ENCODE measurements at places on chromosomes 1 and 21. TPM values are rescaled to one million over a fixed set of nuclear protein-coding genes. Genes with fewer than 3 reads are reported as not detected.

GRCh38 chr1:195867638-195868037 is 740.6 kb downstream of the KCNT2 start:
- H3K27ac ChIP-seq: no peak overlapping the region
- no peaks in the 10 kb centered on the region for H3K27me3 ChIP-seq
- no peaks in the 10 kb centered on the region for H3K4me1 ChIP-seq
- no peak for DNase-seq
- H3K36me3 ChIP-seq: no peaks in the 10 kb centered on the region

TRIM67 gene
- total RNA-seq: not detected

GRCh38 chr1:186633116-186633515 is 47.1 kb downstream of the PTGS2 start:
- no peaks in the 10 kb centered on the region for H3K27me3 ChIP-seq
- H3K36me3 ChIP-seq: no peaks in the 10 kb centered on the region
- H3K4me3 ChIP-seq: no peak overlapping the region
- no peak overlapping the region for H3K27ac ChIP-seq
- no peak for DNase-seq
- H3K4me1 ChIP-seq: no peaks in the 10 kb centered on the region

- peaks cover 34% of the 10 kb centered on the region for H3K4me1 ChIP-seq
- H3K27me3 ChIP-seq: peaks cover 21% of the 10 kb centered on the region
- H3K4me3 ChIP-seq: no peak overlapping the region
- no peak overlapping the region for H3K27ac ChIP-seq
- peaks cover 3% of the 10 kb centered on the region for H3K36me3 ChIP-seq
These were observed 57.3 kb downstream of the RHOU start for GRCh38 chr1:228792601-228793000.

DNA sequence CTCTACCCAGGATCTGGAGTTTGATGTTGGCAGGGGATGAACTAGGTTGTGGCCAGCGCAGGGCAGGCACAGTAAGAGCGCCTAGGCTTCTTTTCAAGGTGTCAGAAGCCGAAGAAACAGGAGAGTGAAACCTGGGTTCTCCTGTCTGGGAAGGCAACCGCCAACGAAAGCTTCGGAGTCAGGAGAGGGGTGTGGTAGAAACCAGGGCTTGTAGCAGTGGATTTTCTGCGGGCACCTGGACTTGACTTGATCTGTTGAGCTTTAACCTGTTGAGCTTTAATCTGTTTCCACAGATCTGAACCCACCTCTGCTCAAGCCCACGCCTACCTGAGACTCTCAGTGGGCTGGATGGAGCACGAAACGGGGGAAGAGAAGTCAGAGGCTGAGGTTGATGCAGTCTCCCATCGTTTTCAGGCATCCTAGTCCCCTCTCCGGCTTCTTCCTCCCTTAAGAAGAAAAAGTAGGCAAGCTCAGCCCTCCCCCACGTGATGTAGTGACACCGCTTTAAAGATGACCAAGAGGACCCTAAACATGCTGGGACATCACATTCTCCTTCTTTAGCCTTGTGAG is 9.3 kb downstream of the HLX start:
- H3K4me1 ChIP-seq: no peaks in the 10 kb centered on the region
- H3K4me3 ChIP-seq: no peak overlapping the region
- DNase-seq: no peak
- H3K27me3 ChIP-seq: peaks cover 74% of the 10 kb centered on the region
- H3K27ac ChIP-seq: no peak overlapping the region
- H3K36me3 ChIP-seq: no peaks in the 10 kb centered on the region

DNA sequence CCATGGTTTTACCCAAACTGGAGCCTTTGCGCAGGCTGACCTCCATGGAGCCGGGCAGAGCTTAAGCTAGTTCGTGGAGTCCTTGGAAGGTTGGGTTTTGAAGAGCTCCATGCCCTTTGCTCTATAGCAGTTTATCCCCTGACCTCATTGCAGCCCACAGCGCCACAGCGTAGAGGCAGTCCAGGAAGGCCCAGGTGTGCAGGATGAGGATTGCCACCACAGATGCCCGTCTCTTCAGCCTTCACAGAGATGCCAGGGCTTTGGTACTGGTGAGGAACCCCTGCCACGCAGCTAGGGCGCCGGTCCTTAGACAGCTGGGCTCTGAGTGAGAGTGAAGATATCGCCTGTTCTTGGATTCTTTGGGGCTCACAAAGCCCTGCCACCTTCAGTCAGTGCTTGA is 138.6 kb downstream of the PEX14 start:
- H3K27me3 ChIP-seq: no peaks in the 10 kb centered on the region
- H3K4me1 ChIP-seq: peaks cover 8% of the 10 kb centered on the region
- H3K27ac ChIP-seq: no peak overlapping the region
- H3K4me3 ChIP-seq: no peak overlapping the region
